Cerebellum (tissue), 4 donors: ENCODE measurements at places on chromosomes 16 and 17. TPM values are rescaled to one million over a fixed set of nuclear protein-coding genes. Genes with fewer than 3 reads are reported as not detected.

The OTOA gene
- total RNA-seq = 0.36 TPM

- no peak for DNase-seq
These were observed 222.8 kb upstream of the SDK2 start for GRCh38 chr17:73867056-73867455.

GRCh38 chr16:89003831-89004208, 26.8 kb upstream of the CBFA2T3 start:
- no peak for DNase-seq

- no peak for DNase-seq
These were observed 58.2 kb downstream of the PECAM1 start for GRCh38 chr17:64332502-64332901.

The RSKR gene
- total RNA-seq = 34.7 TPM

The MYL4 gene
- 1.1 TPM for total RNA-seq

DNA sequence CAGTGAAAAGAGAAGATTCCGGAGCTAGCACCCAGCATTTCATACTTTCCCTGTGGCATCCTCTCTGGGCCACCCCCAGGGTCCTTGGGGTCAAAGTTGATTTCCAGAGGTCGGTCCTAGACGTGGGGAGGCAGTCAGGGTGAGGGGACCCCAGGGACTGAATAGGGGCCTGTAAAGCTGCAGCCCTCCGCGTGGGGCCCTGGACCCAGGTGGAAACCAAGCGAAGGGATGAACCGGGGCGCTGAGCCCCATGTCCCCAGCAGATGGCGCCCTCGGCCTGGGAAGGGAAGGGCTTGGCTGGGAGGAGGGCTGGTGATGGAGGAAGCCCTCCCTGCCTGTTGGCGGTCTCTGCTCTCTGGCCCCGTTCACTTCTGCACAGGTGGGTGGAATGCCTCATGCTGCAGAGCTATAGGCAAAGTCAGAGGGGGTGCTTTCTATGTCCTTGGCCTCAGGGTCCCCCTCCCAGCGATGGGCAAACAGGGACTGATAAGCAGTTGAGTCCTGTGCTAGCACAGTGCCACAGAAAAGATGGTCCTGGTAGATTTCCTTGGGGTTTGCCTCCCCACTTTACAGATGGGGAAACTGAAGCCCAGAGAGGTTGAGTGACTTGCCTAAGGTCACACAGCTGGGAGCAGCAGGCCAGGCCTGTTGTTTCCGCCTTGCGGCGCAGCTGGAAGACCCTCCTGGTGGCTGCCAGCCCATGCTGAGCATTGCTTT, 163.4 kb upstream of the CIBAR2 start:
- DNase-seq = peak; percentile 91

DNA sequence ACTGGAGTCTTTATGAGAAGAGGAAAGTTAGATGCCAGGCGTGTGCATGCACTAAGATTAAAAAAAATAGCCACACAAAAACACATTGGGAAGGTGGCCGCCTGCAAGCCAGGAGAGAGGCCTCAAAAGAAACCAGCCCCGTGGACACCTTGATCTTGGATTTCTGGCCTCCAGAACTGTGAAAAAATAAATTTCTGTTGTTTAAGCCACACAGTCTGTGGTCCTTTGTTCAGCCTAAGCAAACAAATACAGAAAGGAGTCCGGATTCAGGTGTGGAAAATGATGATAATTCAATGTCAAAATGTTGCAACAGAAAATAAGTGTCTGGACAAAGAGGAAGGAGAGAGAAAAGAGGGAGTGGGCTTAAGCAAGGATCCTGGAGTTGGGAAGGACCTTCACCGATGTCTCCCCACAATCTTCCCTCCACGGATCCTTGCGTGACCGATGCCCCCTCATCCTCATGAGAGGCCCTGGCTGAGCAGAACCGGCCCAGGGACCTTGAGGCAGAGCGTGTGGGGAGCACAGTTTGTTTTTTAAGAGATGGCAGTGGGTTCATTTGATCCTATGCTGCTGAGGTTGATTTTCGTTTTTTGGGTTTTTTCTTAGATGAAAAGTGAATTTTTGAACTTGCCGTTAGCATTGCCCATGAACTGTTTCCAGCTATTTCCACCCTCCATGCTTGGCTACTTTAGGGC, 133.2 kb downstream of the IRX3 start:
- DNase-seq = no peak

- no peak for DNase-seq
These were observed 1.9 kb upstream of the CORO6 start for GRCh38 chr17:29624586-29624985.

- DNase-seq = no peak
These were observed 1.6 kb downstream of the AMFR start for GRCh38 chr16:56423584-56424403.

GRCh38 chr17:42514867-42515266, 21.2 kb upstream of the NAGLU start:
- no peak for DNase-seq
